ENCODE measurements at places on chromosomes 5 and 9.

- no peak for DNase-seq
Observed at GRCh38 chr9:108783731-108784495, 71.9 kb downstream of the ACTL7B start.

- no peak for DNase-seq
Observed at GRCh38 chr5:161960314-161960713, 107.3 kb upstream of the GABRG2 start.

- DNase-seq, result no peak
Observed at GRCh38 chr9:22308177-22308576, 138.4 kb upstream of the DMRTA1 start.

DNA sequence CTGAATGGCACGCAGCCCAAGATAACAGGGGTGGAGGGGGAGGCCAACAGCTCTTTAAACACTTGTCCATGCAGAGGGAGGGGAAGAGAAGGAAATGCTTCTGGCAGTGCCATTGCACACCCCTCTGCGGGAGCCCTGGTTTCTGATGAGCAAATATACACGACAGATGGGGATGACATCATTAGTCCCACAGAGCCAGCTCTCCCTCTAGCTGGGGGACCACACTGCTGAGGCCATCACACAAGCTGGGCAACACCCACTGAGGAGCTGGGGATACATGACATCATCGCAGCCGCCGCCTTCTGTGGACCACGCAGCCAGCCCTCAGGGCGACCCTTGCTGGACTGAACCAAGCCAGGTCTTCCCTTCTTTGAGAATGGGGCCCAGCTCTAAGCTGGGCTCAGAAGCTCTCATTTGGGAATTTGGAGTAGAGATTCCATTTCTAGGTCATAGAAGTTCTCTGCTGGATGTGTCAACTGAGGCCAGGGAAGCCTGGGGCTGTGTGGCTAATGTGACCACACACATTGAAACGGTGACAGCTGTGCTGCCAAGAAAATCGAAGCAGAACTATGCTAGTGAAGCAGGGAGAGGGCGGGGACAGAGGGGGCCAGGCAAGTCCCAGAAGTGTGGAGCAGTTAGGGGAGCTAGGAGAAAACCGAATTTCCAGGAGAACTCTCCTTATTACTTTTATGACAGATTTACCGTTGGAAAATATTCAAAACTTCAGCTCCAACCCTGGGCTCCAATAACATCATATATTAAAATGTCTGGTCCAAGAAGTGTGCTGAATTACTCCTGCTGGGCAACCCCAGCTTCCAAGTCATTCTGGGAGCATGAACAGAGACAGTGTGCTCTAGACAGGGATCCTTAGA lies 79.5 kb downstream of the PRRT1B start:
- DNase-seq, result no peak

DNA sequence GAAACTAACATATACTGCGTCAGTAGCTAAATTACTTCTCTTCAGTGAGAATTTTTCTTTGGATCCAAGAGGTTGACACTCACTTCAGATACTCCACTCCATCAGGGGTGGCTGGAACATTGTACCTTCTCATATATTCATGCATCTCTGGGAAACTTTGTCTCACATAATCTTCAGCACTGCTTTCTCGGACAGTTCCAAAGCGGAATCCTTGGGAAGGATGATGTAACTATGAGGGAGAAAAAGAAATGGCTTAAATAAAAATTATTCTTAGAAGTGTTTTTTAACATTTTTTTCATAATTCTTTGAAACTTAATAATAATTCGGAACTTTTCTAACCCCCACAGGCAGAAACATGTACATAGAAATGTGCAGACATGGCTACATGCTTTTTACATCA lies 33.4 kb upstream of the PPP3R2 start:
- DNase-seq, result no peak
